ENCODE measurements at places on chromosomes 11 and 22.
A peak's percentile ranks its signal among the peaks of the same experiment; 100 is the strongest.

DNA sequence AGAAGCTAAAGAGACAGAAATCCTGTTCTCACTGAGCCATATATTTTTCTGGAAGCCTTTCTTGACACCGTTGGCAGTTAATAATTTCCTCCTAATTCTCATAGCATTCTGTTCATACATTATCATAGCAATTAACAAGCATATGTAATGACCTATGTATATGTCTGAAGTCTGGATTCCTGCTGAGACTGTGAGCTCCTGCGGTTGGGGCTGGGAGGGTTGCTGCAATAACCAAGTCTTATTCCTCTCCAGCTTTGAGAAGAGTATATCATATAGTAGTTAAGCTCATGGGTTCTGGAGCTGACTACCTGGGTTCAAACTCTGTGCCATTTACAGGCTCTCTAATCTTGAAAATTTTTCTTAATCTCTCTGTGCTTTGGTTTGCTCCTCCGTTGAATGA, 175.2 kb downstream of the MAML2 start:
- DNase-seq: no peak
- peaks cover 41% of the 10 kb centered on the region for H3K4me1 ChIP-seq
- H3K27ac ChIP-seq: peak overlapping the region; percentile 72
- H3K27me3 ChIP-seq: no peaks in the 10 kb centered on the region
- no peaks in the 10 kb centered on the region for H3K36me3 ChIP-seq
- no peak overlapping the region for H3K4me3 ChIP-seq

DNA sequence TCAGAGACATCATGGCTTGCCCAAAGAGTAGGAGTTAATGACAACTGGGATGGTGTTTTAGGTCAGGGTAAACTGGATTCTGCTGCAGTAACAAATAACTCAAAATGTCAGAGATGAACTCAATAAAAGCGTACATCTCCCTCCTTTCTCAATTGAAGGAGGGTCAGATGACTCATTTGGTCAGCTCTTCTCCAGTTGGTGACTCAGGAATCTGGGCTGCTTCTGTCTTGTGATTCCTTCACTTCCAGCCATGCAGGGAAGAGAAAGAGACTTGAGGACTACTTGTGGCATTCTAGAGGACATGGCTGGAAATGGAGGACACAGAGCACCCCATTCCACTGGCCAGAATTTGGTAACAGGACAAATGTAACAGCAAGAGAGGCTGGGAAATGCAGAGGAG, 3.2 kb upstream of the SYT13 start:
- peaks cover 30% of the 10 kb centered on the region for H3K27me3 ChIP-seq
- no peak for DNase-seq
- peaks cover 10% of the 10 kb centered on the region for H3K4me1 ChIP-seq
- H3K27ac ChIP-seq: no peak overlapping the region

DNA sequence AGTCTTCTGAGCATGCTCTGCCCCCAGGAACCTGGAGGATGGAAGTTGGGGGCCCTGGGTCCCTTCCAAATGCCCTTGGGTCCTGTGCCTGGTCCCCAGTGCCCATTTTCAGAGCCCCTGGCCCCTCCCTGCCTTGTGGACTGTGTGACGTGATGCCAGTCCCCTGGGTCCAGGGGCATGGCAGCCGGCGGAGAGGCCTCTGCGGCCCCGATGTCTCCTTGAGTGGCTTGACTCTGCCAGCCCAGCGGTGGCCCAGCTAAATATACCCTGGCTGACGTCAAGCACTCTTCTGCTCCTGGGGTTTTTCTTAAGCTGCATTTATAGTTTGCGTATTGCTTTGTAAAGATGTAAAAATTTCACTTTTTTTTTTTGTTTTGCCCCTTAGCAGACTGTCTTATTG, 35.2 kb upstream of the PARVG start:
- H3K36me3 ChIP-seq: peaks cover 11% of the 10 kb centered on the region
- H3K4me3 ChIP-seq: no peak overlapping the region
- DNase-seq: no peak

DNA sequence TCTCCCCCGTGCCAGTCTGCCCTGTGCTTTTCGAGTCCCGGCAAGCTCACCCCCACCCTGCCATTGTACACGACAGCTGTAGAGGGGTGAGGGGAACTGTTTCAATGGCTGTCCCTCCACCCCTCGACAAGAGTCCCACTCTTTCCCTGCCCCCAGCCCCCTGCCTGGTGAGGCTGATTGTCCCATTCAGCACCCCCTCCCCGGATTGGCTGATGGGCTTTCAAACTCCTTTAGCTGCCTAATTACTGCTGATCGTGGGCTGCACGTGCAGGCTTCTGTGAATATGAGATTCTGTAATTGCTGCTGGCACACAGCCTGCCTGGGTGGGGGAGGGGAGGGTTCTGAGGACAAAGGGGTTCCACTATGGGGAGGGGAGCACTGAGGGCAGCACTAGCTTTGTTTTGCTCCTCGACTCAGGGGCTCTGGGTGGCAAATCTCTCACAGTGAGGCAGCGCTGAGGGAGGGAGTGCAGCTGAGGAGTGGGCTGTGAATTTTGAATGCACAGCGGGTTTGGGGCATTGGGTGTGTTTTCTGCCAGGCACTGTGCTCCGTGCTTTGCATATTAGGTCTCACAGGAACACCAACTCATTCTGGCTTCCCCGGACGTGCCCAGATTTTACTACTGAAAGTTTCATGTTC, 42.6 kb upstream of the ACCSL start:
- peaks cover 5% of the 10 kb centered on the region for H3K27me3 ChIP-seq
- no peak overlapping the region for H3K4me3 ChIP-seq
- H3K36me3 ChIP-seq: no peaks in the 10 kb centered on the region
- no peak overlapping the region for H3K27ac ChIP-seq

- H3K4me1 ChIP-seq: no peaks in the 10 kb centered on the region
- no peaks in the 10 kb centered on the region for H3K36me3 ChIP-seq
- H3K27me3 ChIP-seq: no peaks in the 10 kb centered on the region
Observed at GRCh38 chr11:106581399-106581798, 436.9 kb downstream of the GUCY1A2 start.

DNA sequence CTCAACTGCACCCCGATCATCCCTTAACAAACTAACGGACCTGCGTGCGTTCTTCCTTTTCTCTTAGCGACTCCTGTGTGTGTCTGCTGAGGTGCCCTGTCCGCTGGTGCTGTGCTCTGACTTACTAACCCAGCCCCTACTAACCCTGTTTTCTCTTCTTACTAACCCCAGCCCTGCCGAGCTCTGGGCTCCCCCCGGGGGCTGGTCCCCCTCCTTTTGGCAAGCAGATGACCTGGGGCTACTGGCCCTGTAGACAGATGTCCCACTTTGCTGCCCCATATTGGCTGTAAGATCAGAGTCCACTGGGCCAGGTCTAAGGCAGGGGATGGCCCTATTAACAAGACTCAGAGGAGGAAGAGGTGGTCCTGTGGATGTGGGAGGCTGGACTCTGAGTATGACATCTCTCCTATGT, 14.7 kb downstream of the MIAT start:
- no peaks in the 10 kb centered on the region for H3K36me3 ChIP-seq
- no peak for DNase-seq
- peak overlapping the region; percentile 97 for H3K27ac ChIP-seq
- peaks cover 12% of the 10 kb centered on the region for H3K27me3 ChIP-seq
- peaks cover 22% of the 10 kb centered on the region for H3K4me1 ChIP-seq

Measured in stomach (tissue), 19 donors.